Activated CD8-positive, alpha-beta memory T cell treated with anti-CD3 and anti-CD28 coated beads for 1 hour (primary cell): ENCODE measurements at places on chromosomes 7 and 10.

DNA sequence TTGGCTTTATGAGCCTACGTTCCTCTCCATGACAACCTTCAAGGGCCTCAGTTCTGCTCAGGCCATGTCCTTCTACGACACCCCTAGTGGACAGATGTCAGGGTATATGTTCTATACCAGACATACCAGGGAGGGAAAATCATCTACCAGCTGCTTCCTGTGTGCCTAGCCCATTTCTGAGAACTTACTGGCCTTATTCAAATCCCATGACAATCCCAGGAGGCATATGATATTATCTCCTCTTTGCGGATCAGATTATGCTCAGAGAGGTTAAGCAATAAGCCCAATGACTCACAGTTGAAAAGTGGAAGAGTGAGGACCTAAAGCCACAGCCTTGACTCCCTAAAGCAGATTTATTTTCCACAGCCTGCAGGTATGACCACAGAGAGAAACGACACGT lies 139.3 kb downstream of the GLI3 start:
- no peak for DNase-seq

DNA sequence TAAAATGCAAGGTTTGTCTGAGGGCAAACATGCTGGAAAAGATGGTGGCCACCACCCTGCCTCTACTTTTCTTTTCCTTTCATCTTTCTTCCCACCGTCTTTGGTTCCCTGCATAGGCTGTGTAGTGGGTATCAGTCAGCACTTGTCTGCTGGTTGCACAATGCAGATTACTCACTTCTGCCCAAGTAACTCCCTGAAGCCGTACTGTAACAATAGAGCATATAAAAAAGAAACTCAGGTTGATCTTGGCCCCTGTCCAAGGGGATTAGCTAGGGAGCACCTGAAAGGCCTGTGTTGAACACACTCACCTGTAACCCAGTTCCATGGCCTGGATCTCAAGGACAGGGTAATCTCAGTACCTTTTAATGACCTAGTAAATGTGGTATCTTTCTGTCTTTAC lies 533.0 kb upstream of the GALNT17 start:
- no peak for DNase-seq

DNA sequence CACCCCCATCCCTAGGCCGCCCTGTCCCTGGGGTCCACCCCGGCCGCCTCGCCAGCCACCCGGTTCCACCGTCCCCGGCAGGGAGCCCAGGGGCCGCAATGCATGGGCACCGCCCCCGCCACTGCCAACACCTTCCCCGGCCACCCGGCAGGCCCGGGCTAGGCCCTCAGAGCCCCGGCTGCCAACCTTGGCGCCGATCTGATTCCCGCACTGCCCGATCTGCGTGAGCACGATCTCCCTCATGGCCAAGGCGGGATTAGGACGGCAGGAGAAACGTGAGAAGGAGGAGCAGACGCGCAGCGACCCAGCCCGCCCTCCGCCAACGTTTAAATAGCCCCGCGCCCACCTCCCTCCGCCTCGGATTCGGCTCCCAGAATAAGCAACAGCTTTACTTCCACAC lies at the start of gene TUBB8:
Gene TUBB8, minus strand, starts transcription at position 301 of the 400 bp plus-strand sequence. Its CDS starts 58 bp downstream, at position 243.
- no peak for DNase-seq

DNA sequence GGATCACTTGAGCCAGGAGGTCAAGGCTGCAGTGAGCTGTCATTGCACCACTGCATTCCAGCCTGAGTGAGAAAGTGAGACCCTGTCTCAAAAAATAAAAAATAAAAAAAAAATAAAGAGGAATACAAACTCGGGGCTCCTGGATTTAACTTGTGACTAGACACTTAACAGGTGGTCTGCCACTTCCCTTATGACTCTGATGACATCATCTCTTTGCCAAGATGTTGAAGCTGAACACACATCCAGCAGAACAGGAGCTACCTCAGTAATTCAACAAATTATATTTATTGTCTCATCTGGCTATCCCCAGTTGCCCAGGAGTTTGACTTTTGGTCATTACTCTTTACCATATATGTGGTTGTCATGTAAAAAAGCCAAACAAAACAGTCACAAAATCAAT lies 35.3 kb downstream of the NEUROD6 start:
- DNase-seq: no peak

DNA sequence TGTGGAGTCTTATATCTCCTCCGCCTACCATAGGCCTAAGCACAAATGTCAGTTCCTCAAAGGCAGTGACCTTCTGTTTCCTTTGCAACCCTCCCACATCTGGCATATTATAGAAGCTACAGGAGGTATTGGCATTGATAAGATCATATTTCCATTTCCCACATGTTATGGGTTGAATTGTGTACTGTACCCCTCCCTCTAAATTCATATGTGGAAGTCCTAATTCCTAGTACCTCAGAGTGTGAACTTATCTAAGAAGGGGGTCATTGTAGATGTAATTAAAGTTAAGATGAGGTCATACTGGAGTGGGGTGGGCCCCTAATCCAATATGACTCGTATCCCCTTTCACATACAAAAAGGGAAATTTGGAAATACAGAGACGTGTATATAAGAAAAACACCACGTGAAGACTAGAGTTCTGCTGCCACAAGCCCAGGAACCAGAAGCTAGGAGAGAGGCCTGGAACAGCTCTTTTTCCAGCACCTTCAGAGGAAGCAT lies 6.1 kb upstream of the LAMB4 start:
- no peak for DNase-seq

DNA sequence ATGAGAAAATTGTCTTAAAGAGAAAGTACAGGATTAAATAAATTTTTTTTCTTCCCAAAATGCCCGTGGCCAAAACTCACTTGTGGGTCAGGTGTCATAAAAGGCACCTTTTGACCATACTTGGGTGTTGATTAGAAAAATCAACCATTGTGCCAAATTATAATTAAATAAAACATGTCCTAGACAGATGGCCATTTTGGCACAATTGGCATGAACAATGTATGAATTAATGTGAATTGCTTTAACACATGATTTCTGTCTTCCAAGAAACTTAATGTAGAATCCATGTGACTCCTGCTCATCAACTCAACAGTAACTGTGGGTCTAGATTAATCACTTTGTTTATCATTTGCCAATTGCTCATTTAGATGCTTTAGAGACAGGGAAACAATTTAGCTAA lies 64.0 kb downstream of the CSTF2T start:
- DNase-seq: no peak

DNA sequence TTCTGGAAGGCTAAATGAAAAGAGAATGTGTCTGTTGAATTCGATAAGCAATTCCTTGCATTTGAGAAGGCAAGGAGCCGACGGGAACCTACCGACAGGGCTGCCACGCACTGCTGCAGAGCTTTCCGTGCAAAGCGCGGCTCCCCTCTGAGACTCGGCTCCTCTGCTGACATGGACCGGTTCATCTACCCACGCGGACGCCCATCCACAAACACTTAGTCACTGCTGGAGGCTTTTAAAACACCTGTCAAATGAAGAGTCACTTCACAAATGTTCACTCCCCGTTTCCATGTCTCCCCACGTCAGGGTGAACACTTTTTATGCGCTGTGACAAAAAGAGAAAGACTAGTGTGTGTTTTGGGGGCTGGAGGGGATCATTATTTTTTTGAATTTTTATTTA lies 32.0 kb downstream of the AMZ1 start:
- no peak for DNase-seq

GRCh38 chr10:112605063-112605462 lies 158.0 kb downstream of the VTI1A start:
- no peak for DNase-seq

DNA sequence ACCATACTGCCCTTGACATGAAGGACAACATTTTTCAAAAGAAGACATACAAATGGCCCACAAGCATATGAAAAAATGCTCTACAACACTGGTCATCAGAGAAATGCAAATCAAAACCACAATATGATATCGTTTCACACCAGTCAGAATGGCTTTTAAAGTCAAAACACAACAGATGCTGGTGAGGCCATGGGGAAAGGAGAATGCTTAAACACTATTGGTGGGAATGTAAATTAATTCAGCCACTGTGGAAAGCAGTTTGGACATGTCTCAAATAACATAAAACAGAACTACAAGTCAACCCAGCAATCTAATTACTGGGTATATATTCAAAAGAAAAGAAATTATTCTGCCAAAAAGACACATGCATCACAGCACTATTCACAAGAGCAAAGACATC lies 4.2 kb upstream of the NT5C3A start:
- no peak for DNase-seq

DNA sequence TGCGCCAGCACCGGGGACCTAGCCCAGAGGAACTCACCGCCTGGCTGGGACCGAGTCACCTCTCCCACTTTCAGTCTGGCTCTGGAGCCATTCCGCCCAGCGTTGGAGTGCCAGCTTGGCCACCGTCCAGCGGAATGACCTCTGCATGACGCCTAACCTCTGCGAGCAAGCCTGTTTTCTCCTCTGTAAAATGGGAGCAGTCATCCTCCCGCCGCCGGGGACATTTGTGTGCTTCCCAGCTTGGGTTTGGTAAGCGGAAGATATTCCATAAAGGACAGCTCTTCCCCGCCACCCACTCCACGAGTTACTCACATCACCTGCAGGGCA lies 1.3 kb upstream of the ZCCHC24 start:
- no peak for DNase-seq

DNA sequence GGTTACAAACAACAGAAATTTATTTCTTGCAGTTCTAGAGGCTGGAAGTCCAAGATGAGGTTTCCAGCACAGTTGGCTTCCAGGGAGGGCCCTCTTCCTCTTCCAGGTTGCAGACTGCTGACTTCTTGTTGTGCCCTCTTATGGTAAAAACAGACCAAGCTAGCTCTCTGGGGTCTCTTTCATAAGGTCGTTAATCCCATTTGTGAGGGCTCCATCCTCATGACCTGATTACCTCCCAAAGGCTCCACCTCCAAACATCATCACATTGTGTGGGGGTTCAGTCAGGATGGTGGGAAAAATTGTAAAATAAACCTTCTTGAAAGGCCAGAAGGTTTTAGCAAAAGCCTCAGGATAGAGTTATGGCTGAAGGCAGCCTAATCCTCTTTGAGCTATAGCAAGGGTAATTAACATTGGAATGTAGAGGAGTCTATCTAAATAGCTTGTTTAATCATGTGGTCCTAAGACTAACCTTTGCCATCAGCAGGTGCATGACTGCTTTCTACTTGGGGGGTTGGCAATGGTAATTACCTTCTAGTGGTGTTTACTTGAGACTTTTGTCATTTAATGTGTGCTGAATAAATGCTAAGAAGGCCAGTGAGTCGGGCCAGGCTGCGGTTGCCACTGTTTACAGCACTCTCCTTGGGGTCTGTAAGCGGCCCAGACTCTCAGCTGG lies 80.8 kb downstream of the PPP1R17 start:
- DNase-seq: no peak

- no peak for DNase-seq
These were observed 112.3 kb downstream of the RAB11FIP2 start for GRCh38 chr10:117934477-117934876.

- DNase-seq: no peak
These were observed 107.3 kb upstream of the EFCAB10 start for GRCh38 chr7:105688617-105689016.

GRCh38 chr7:143042790-143043271 lies 9.3 kb upstream of the OR6V1 start:
- no peak for DNase-seq

DNA sequence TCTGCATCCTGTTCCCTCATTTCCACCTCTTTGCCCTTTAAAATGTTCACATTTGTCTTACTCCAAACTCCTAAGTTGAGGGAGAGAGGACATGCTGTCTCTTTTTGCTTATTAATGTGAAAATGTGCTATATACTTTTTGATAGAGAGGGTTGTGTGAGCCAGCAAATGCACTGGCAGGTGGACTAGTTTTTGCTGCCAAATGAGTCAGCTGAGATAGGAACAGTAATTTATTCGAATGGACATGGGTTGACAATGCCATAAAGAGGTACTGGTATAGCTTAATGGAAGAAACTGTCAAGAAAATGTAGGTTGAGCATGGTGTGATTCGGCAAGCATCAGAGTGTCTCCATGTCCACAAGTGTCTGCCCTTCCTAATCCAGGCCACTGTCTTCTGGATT lies 9.2 kb upstream of the TRUB1 start:
- DNase-seq: no peak

DNA sequence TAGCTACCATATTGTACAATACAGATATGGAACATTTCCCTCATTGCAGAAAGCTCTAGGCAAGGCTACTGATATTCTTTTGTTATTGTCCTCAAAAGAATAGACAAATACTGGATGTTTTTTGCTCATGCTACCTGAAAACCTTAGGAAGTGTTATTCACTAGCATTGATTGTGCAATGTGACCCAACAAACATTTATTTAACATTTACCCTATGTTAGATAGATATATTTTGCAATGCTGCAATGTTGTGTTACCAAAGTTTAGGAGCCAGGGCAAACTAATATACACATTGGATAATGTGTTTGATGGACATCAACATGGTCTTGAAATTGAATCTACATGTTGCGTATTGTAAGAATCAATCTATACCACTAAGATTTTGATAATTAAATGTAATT lies 112.8 kb upstream of the CREB5 start:
- DNase-seq: no peak

GRCh38 chr7:13743226-13743625 lies 246.2 kb downstream of the ETV1 start:
- DNase-seq: no peak

DNA sequence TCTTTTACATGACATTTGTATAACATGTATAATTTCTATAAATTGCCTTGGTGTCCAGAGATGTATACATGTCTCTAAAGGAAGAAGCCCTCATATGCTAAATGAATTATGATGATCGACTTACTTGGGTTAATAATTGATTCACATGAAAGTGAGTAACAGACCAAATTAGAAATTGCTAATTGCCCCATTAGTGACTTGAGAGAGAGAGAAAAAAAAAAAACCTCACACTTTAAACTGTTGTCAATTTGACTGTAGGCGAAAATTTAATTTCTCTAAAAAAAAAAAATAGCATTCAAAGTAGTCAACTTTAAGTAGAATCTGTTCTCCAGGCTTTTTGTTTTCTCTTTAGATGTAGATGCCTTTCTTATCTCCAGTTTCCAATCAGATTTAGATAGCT lies 383.3 kb downstream of the SH2D4B start:
- DNase-seq: no peak

DNA sequence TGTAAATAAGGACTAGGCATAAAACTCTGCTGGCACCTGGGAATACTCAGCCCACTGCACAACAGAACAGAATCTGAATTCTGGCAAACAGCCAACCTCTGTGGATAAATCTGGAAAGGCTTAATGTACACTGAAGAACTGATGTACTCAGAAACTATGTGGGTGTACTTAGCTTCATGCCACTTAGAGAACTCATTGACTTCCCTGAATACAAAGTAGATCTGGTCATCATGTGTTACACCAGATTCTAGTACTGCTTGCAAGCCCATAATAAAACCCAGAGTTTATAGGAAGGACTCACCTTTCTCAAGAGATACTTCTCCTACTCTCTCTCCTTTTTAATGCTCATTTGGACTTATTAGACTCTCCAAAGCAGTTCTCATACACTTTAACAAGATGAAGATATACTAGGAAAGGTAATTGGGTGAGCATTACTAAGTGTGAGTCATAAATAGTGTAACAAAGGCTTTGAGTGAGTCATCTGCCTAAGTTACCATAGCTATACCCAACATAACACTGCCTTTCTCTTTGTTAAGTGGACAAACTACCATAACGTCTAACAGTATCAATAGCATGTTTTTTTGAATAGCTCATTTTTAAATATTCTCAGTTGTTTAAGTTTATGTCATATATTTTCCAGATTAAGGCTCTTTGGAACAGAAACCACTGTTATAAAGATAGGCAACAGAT lies 309.1 kb downstream of the MDFIC start:
- no peak for DNase-seq

- DNase-seq: no peak
These were observed 1.7 kb upstream of the ST8SIA6 start for GRCh38 chr10:17456032-17456548.
